ENCODE measurements at places on chromosomes 4 and X. TPM values are rescaled to one million over a fixed set of nuclear protein-coding genes. Genes with fewer than 3 reads are reported as not detected.

- no peak for DNase-seq
Measured at GRCh38 chrX:18426004-18426320, 554 bp downstream of the CDKL5 start.

- DNase-seq: no peak
Measured at GRCh38 chrX:100939333-100939732, 10.6 kb upstream of the XKRX start.

GRCh38 chr4:87370068-87370467 lies 20.9 kb downstream of the HSD17B11 start:
- DNase-seq: no peak

DNA sequence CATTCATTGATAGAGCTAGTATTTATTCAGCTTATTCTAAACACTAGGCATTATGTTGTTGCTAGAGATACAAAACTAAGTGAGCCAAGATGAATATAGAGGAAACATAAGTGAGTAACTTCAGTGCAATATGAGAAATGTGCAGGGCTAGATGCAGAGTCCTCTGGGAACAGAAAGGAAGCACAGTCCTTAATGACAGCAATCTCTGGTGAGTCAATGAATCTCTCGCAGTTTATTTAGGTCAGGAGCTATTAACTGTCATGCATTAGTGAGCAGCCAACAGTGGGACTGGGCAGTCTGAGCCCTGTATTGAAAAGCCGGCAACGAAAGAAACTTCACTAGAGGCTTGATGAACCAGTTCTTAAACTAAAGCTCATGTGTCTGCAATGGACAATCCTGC lies 598.1 kb upstream of the MAGEB2 start:
- DNase-seq: no peak

GRCh38 chrX:132751063-132751690 lies 207.3 kb downstream of the HS6ST2 start:
- DNase-seq: no peak

- no peak for DNase-seq
Measured at GRCh38 chrX:47596256-47596655, 14.0 kb downstream of the TIMP1 start.

GRCh38 chrX:22037911-22038537 lies 5.9 kb downstream of the PHEX start:
- DNase-seq: no peak

GRCh38 chr4:61446941-61447340 lies 246.8 kb downstream of the ADGRL3 start:
- no peak for DNase-seq

DNA sequence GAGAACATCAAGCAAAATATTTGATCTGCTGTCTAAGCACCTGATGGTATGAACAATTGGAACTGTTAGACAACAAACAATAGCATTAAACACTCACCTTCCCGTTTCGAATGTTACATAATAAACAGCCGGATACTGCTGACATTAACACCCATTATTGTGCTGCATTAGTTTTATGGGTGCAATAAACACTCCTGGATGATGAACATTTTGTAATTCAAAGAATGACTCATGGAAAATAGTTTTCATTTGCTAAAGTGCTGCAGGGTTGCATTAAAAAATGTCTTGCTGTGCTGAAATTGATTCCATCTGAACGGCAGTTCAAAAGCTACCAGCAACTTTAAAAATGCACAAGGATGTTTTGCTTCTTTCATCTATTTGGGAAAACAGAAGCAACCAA lies 100.8 kb upstream of the SORBS2 start:
- DNase-seq: no peak

DNA sequence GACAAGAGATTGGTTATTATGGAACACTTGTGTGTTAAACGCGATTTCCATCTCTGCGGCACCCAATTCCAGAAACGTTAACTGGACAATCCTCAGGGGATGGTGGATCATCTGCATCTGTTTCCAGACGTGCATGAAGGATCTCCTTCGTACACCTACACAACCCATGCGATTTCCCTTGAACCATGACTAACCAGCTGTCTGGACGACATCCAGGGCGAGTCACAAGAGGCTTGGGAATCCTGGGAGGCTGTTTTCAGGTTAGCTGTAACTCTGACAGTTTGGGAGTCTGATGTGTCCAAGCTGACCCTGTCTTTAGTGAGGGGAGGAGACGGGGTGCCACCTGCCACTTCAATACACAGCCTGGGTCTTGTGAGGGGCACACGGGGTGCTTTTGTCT lies 84.5 kb downstream of the GATB start:
- DNase-seq: no peak

GRCh38 chr4:55668449-55668848 lies 32.4 kb upstream of the NMU start:
- no peak for DNase-seq

- DNase-seq: no peak
Measured at GRCh38 chrX:40018041-40018440, 79.7 kb downstream of the BCOR start.

- DNase-seq: no peak
Measured at GRCh38 chr4:101065935-101066485, 281.3 kb downstream of the PPP3CA start.

GRCh38 chr4:102781570-102781969 lies 20.8 kb upstream of the MANBA start:
- no peak for DNase-seq

DNA sequence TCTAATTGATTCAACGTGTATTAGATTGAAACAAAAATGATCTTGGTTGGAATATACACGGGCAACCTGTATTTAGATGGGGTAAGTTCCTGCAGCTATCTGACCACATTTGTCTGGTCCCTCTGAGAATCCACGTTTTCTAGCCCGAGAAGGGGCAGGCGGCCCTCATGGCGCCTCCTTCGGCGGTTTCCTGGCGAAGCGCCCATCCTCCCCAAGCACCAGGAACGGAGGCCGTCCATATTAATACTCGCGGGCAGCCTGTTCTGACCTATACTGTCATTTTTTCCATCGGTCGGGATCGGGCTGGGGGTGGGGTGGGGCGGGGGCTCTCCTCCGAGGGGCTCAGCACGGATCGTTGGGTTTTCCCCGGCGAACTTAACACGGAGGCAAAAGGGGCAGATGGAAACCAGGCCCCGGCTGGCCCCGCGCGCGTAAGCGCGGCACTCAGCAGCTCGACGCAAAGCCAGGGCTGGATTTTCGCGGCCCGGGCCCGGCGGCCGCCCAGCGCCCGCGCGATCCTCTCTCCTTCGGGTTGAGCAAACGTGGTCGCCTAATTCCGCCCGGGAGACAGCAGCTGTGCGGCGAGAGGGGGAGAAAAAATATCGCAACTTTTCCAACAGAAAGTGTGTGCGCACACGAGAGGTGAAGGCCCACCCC lies 77.2 kb upstream of the BCOR start:
- DNase-seq: peak; percentile 63

DNA sequence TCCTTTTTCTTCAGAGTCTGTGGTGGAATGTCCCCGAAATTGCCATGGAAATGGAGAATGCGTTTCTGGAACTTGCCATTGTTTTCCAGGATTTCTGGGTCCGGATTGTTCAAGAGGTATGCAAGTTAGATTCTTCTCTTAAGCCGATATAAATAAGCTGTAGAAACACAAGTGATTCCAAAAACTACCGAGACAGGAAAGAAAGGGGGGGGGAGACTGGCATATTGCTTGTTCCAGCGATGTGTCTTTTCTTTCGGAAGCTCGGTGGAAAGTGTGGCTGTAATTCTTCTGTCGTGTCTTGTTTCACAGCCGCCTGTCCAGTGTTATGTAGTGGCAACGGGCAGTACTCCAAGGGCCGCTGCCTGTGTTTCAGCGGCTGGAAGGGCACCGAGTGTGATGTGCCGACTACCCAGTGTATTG lies 236.9 kb downstream of the DCTD start:
- DNase-seq: no peak

AFM gene
- 0.33 TPM for total RNA-seq

SRPK3 gene
- not detected for total RNA-seq

TLR6 gene
- 1.8 TPM for total RNA-seq

TREX2 gene
- total RNA-seq: 1.6 TPM

MAGEA8 gene
- not detected for total RNA-seq

GPR78 gene
- not detected for total RNA-seq

HPF1 gene
- total RNA-seq: 8.6 TPM

TMEM35A gene
- 0.26 TPM for total RNA-seq

ESX1 gene
- total RNA-seq: not detected
